ENCODE measurements at places on chromosomes 12 and 14.

- no peak for DNase-seq
These were observed 42.0 kb upstream of the NT5DC3 start for GRCh38 chr12:103882861-103883596.

- DNase-seq, result no peak
These were observed 71.4 kb downstream of the BCL11B start for GRCh38 chr14:99200654-99201005.

DNA sequence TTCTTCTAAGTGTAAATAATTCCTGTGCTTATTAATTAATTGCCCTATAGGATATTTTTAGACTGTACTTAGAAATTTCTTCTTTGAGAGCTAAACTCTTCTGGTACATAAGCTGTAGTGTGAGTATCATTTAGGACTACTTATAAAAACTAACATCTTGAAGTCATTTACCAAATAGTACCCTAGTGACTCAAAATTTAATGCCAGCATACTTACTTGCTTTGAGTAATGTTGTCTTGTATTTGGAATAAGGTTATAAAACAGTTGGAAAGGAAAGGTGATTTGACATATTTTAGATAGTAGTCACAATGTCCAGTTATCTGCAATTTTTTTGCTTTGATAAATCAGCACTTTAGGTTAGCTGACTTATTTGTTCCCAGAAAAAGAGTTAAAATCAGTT, 39.1 kb downstream of the SPATA7 start:
- DNase-seq, result no peak

GRCh38 chr12:111650912-111651311, 34.8 kb downstream of the BRAP start:
- DNase-seq, result no peak

DNA sequence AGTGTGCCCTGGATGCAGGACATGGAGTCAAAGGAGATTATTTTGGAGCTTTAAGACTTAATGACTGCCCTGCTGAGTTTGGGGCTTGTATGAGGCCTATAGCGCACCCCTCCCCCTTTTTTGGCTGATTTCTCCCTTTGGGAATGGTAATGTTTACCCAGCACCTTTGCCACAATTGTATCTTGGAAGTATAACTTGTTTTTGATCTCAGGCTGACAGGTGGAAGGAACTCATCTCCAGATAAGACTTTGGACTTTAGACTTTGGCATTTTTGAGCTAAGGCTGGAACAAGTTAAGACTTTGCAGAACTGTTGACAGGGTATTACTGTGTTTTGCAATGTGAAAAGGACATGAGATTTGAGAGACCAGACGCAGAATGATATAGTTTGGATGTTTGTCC, 110.5 kb downstream of the DERA start:
- no peak for DNase-seq

GRCh38 chr14:29536886-29537511, 390.6 kb downstream of the PRKD1 start:
- peak; percentile 9 for DNase-seq

GRCh38 chr12:527241-527640, 67.5 kb downstream of the B4GALNT3 start:
- DNase-seq, result no peak

GRCh38 chr14:64974563-64974962, 2.4 kb upstream of the RAB15 start:
- DNase-seq, result no peak

GRCh38 chr12:26400627-26401026, 205.3 kb downstream of the SSPN start:
- DNase-seq, result no peak

- no peak for DNase-seq
These were observed 108.1 kb downstream of the GLT1D1 start for GRCh38 chr12:128961308-128961902.

DNA sequence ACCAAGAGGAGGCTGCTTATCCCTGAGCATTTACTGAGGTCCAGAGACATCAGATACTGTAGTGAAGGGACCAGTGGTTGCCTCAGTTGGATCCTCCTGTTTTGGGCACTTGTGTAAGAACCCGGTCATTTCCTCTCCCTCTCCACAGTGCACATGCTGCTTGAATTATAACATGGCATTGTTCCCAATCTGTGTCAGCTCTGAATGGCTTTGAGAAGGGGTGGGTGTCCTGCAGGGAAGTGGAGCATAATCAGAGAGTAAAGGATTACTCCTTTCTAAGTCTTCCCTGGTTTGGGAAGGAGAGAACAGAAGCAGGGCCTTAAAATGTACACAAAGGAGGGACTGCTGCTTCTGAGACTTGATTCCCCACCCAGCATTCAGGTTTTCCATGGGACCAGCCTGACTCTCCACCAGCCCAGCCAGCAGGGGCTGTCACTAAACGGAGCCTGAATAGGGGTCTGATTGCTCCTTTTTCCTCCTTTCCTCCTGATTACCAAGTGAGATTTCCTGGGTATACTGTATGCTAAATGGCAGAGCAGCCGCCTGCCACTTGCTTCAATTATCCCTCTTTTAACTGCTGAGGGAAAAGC, 78.4 kb downstream of the NRXN3 start:
- DNase-seq, result no peak

DNA sequence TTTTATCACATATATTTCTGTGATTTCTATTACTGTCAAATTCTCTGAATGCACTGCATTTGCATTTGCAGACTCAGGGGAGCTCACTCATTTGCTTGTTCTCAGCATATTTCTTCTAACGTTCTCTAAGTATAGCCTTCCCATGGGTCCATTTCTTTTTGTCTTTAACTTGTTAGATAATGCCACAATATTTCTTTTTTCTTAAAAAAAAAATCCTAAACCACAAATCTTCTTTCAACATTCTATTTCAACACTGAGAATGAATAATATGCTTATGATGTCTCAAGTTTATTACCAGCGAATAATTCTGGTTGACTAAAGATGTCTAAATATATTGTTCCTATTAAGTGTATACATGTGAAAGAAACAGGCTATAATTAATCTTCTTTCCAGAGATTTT, 200.2 kb downstream of the ANO6 start:
- DNase-seq, result no peak

- DNase-seq, result peak; percentile 90
These were observed 1.6 kb upstream of the CDKN1B start for GRCh38 chr12:12715459-12716150.

DNA sequence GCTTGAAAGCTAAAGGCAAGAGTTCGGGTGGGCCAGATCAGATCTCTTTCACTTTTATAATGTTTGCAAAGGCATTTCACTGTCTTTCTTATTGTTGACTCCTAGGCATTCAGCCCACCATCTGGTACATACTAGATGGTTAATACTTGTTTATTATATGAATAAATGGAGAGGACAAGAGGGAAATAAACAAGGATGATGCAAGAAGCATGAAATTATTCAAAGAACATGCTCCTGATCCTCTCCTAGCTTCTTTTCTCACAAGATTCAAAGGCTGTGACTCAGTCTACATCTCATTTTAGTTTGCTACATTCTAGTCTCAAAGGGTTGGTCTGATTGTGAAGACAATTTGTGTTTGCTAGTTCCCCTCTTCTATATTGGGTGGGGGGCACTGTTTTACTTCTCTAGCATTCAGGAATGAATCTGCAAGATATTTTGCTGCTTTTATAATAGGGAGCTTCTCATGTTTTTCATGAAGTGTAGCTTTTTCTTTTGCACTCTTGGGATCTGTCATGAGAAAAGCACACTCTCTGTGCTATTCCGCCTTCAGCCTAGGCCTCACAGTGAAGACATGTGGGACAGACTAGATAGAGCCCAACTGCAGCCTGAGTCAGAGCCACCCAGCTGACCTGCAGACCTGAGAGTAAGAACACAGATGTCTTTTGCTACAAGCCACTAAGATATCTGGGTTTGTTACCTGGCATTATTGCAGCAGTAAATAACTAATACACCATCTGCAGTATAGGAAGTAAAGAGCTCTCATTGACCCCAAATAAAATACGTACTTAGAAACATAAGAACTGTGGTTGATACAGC, 65.7 kb downstream of the PTHLH start:
- DNase-seq, result no peak

GRCh38 chr12:121079736-121080272, 40.8 kb upstream of the OASL start:
- DNase-seq, result no peak

GRCh38 chr14:101839661-101840060, 78.2 kb downstream of the PPP2R5C start:
- no peak for DNase-seq

DNA sequence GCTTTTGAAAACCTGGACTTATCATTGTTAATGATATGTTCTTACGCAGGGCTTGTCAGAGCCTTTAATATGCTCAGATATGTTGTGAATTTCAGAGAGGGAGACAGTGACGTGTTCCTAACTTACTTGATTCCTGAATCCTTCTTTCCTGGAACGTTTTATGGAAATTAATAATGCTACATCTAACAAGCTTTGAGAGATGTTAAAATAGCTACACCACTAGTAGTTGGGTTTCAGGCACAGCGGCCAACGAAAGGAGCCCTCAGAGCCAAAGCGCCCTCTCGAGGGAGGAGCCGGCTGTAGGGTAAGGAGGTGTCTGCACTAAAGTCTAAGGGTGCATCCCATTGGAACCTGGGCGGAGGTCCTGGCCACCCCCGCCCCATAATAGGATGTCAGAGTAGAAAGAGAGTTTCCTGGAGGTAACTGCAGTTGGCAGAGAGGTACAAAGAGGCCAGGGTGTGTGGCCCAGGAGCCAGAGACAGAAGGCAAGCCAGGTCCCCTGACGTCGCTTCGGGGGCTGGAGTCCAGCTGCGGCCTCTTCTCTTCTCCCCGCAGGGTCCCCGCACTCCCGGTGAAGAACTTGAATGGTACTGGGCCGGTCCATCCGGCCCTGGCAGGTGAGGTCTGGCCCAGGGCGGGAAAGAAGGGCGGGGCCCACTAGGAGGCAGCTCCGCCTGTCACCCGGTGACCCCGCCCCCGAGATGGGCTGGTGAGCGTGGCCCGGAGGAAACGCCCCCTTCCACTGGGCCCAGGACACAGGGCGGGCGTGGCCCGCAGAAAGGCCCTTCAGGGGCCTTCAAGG, 36.3 kb downstream of the DTX1 start:
- DNase-seq, result peak; percentile 19

DNA sequence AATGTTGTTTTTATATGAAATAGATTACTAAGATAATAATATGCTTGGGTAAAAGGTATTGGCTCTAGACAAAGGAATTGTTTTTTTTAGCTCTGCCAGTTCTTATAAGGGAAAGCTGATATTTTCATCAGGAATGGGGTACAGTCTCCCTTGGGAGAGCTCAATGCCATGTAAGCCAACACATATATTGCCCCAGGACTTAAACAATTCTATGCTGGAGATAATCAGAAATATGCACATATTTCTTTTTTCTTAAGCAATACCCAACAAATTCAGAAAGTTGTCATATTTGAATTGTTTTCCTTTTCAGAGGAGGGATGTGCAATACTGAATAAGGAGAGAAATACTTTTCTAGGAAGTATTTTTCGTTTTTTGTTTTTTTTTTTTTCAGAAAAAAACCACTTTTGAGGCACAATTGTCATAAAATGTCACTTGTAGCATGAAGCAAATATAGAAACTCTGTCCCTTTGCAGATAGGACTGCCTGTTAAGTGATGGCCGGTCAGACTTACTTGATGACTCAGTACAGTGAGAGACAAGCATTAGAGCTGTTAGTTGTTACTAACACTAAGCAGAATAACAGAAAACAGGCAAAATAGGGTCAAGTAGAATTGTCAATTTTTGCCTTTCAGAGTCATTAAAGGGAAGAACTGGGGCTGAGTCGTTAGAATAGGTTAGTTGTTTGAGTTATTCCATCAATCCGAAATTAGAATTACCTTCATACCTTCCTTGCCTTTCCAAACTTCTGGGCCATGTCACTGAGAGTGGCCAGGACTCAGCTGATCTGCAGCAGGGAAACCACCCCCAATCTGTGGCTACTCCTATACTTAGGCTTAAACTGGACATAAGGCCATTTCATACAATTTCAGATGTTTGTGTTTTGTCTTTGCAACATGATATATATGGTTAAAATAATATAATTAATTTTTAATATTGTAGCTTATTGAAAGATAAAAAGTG, 168.1 kb downstream of the SLC38A4 start:
- DNase-seq, result no peak

DNA sequence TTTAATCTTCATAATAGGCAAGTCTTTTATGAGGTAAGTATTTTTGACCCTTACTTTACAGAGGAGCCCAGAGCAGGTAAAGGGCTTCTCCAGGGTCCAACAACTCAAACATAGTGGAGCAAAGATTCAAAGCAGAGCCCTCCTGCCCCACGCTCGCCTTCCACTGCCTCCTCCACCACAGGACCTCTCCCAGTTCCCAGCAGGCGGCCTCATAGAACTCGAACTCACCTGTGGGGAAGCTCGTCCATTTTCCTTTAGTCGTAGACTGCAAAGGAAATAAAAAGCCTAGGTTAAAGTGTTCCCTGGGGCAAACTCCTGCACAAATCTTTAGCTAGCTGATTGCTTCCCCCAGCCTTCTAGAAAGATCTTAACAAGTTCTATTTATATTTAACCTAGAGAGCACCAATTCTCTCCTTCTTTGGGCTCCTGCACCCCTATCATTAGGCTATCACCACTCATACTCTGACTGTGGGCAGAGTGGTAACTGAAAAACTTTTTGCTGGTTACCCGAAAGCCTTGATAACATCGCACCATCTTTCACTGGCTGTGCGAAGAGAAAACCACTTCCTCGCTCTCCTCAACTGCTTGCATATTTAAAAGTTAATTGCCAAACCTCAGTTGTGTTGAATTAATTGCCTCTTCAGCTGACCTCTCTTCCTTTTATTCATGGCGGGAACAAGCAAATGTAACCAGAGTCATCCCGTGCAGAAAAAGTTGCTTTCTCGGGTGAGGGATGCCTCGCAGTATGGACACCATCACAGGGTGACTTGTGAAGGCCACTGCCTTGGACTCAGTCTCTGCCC, 299.6 kb downstream of the DPF3 start:
- DNase-seq, result peak; percentile 37

DNA sequence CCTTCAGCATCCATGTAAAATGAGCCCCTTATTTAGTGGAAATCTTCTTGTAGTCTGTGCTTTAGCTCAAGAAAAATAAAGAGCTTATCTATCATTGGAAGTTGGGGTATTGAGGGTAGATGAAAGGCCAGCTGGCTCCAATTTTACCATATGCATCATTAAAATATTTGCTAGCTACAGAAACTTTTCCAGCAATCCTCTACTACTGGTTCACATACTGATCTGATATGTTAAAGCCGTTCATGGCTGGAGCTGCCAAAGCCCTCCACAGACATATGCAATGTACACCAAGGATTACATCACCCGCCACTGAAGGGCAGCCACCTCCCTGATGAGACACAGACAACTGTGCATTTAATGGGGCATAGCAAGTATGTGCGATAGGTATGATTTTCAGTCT, 1205.3 kb downstream of the GALC start:
- no peak for DNase-seq

DNA sequence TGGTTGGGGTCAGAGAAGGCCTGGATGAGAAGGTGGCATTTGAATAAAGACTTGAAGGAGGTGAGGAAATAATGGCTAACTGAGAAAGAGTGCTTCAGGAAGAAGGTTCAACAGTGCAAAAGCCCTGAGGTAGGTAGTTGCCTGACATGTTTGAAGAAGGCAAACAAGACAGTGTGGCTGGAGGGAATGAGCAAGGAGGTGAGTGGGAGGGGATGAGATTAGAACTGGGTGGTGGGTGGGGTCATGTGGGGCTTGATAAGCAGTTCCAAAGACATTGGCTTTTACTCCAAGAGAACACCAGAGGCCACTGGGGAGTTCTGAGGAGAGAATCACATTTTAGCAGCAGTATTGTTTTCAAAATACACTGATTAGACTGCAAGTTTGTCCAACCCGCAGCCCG, 50.5 kb downstream of the HSPB8 start:
- DNase-seq, result no peak

Measured in KBM-7 (cell line).